ENCODE measurements at places on chromosomes 12 and 14.

DNA sequence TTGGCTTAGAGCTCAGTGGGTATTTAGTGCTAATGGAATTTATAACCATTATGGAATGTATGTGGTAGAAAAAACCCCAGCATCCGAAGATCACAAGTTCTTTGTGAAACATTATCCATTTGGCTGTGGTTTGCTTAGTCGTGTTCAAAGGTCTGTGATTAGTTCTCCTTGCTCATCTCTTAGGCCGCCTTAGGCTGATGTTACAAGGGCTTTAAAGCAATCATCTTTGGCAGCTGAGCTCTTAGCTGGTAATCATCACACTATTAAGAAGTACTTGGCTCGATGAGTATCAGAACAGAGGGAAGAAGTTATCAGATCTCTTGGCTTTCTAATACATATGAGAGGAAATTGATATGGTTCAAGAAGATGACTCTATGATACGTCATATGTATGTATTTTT, 124.1 kb upstream of the E2F7 start:
- DNase-seq: no peak

DNA sequence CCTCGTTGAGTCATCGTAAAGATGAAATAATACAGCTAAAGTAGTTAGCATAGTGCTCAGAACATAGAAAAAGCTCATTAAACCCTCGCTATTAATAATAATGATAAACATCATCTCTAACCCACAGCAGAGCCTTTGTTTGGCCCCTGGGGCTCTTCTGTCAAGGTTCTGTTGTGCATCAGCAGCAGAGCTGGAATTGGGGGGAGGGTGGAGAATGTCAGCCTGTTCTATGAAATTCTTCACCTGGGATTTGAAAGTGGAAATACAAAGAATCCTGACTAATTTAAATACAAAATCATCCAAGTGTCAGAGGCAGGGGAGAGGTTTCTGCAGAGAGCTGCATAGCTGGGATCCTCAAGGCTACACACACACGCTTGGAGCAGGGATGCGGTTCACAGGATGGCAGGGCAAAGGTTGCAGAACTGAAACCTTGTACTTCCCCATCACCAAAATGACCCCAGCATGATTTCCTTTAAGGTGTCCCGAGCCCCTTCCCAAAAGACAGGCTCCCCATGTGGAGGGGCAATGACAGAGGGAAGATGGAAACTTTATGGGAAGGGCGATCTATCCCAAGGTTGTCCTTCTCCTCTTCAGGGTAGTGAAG, 71.8 kb downstream of the DAD1 start:
- DNase-seq: no peak

DNA sequence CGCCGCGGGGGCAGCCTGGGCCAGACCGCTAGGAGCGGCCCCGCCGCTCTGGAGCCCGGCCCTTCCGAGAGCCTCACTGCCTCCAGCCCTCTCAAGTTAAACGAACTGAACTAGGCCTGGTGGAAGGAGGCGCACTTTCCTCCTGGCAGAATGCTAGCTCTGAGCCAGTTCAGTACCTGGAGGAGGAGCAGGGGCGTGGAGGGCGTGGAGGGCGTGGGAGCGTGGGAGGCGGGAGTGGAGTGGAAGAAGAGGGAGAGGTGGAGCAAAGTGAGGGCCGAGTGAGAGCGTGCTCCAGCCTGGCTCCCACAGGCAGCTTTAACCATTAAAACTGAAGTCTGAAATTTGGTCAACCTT, 5.3 kb downstream of the LTB4R start:
- DNase-seq: no peak

GRCh38 chr14:92486881-92487280, 26.7 kb upstream of the RIN3 start:
- DNase-seq: no peak

DNA sequence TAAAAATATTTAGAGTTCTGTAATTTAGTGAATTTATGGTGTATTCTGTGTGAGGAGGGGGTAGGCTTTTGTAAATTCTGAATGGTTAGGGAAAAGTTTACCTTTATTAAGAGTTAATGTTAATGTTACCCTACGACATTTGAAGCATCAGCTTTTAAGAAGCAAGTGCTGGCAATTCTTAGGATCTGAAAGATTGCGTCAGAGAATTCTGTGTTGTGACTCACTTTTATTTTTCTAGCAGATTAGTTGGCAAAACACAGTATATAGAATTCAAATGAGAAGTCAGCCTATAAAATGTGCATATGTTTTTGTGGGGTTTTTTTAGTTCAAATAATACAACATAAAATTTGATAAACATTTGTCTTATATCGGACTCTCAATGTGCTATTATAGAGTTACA, 97.6 kb downstream of the RAD52 start:
- no peak for DNase-seq

- DNase-seq: no peak
Measured at GRCh38 chr12:92602930-92603623, 99.7 kb upstream of the PLEKHG7 start.

GRCh38 chr14:96275177-96276112, 19.4 kb downstream of the BDKRB1 start:
- peak; percentile 25 for DNase-seq

GRCh38 chr12:102691773-102692555, 211.6 kb upstream of the IGF1 start:
- DNase-seq: no peak

- no peak for DNase-seq
Measured at GRCh38 chr14:71198687-71199086, 291.4 kb downstream of the PCNX1 start.

GRCh38 chr14:99645545-99646505, 896 bp downstream of the HHIPL1 start:
- DNase-seq: no peak

- DNase-seq: no peak
Measured at GRCh38 chr14:103122947-103123633, at the start of gene TNFAIP2. TSS of gene TNFAIP2 (plus strand) at chr14:103123461. CDS start at chr14:103126458, 2,997 bp downstream.

GRCh38 chr12:53498235-53498630, 1.0 kb downstream of the MAP3K12 start:
- no peak for DNase-seq

DNA sequence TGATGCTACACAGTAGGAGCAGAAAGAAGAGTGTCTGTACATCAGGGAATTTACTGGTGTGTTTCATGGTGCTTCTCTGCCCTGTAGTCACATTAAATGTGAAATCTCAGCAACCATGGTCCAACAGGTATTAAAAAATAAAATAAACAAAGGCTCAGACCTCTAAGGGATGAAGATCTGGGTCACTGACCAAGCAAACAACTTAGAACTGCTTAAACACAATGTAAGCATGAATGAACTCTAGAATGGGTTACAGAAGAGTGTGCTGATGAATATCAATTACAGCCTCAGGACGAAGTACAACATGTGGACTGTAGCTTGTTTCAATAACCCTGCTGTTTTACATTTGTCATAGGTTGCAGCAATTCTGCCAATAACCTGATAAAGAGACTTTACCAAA, 47.4 kb downstream of the SLC35F4 start:
- no peak for DNase-seq

DNA sequence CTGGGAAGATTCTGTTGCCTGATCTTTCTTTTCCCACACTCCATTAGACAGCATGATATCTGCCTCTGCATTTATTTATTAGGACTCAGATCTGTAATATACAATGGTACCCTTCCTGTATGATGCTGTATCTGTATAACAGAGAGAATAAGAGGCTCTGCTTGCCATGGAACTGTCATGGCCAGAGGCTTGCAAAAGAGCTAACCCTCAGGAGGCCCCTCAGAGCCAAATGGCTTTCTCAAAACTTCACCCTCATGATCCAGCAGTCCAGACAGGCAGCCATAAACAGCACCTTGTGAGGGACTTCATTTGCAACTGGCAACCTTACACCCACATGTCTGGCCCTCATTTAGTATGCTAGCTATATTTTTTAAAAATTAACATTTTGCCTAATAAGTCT, 57.6 kb downstream of the TMEM30B start:
- no peak for DNase-seq

GRCh38 chr12:61412201-61412600, 848.0 kb upstream of the USP15 start:
- DNase-seq: no peak

DNA sequence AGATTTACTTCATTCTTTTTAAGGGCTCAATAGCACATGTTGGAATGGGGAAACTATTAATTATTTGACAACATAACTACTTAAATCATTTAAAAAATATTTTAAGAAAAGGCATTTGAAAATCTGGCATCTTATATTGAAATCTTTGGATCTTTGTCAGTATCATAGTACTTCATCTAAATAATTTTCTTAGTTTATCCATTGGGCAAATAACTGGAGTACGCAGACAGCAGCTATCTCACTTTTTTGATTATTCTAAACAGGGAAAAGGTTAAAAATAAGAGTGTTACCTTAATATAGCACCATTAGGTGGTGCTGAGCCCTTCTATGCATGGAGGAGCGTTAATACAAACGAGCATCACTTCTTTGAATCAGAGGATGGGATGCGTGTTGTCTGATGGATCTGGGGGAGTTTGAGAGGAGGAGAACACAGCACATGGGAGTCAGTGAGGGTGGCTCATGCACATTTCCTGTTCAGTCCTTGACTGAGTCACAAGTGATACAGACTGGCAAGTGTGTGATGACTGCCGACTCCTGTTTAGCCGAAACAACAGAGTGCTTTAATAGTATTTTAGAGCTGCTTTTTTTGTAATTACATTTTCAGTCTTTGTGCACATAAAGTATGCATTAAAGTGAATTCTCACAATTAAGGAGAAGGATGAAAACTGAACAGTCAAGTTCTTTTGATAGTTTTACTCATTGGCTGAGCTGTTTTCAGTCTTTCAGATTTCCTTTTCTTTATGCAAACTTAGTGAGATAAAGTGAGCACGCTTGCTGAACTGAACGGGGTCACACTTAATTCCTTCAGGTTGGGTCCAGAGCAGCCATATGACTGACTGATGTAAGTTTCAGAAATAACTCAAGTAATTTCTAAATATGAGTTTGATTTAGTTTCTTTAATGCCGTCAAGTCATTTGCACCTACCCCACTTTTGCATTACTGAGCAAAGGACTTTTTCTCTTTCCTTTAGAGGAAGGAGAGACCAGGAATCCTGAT, 92.7 kb downstream of the DIP2B start:
- DNase-seq: no peak

- no peak for DNase-seq
Measured at GRCh38 chr14:32633224-32633859, 304.2 kb downstream of the AKAP6 start.

DNA sequence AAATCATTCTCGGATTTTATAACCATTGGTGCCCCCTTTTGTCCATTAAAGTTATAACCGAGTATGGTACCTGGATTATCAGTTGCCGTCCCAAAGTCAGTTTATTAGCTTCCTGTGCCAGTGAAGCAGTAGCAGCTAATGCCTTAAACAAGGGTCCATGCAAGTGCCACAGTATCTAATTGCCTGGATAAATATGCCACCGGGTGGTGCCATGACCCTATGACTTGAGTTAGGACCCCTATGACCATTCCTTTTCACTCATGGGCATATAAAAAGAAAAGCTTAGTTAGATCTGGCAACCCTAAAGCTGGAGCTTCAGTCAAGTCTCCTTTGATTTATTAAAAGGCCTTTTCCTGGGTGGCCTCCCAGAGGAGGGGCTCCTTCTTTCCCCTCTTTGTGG, 1314.6 kb downstream of the TMEM121 start:
- no peak for DNase-seq

DNA sequence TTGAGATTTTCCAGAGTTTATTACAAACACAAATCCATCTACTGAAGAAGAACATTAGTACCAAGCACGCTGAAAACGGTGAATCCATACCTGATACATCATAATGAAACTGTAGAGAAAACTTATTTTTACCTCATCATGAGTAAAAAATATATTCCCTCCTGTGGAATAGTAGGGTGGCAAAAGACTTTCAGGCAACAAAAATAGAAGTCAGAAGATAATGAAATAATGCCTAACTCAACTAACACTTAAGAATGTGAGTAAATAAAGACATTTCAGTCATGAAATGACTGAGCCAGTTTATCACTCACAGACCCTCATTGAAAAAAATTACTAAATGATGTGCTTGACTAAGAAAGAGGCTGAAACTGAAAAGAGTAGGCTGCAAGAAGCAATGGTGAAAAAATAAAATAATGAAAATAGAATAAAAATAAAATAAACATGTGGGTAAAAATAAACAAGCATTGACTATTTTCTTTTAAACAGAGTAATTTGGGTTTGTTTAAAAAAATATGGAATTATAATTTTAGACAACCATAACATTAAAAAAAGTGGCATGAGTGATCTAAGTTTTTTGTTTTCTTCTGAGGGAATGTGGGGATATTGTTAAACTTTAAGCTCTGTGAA, 148.6 kb downstream of the ASCL1 start:
- no peak for DNase-seq

DNA sequence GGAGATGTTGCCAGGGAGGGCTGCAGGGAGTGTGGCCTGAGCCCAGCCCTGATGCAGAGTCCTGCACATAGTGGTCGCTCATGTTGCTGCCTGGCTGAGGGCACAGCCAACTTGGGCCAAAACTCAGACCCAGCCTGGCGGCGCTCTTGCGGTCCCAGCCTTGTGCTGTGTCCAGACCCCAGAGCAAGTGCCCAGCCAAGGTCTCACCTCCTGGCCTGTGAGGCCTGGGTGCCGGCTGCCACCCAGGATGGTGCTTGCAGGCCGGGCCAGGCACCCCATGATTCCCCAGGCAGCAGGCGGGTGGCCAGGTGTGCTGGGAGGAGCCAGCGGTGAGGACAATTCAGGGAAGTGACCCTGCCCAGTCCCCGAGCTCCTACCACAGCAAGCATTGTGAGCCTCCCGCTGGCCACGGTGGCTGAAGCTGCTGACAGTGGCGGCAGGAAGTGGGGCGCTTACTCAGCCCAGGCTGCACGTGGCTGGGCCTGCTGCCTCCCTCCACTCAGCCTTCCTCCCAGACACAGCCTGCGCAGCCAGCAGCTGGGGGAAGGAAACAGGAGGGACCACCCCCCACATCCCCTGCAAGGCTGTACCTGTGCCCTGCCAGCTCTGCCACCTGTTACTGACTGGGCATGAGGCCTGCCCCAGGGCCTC, 17.7 kb upstream of the PGF start:
- DNase-seq: no peak

GRCh38 chr12:28026701-28027100, 54.2 kb upstream of the PTHLH start:
- no peak for DNase-seq

- no peak for DNase-seq
Measured at GRCh38 chr12:15520844-15521243, 198.5 kb downstream of the PTPRO start.

DNA sequence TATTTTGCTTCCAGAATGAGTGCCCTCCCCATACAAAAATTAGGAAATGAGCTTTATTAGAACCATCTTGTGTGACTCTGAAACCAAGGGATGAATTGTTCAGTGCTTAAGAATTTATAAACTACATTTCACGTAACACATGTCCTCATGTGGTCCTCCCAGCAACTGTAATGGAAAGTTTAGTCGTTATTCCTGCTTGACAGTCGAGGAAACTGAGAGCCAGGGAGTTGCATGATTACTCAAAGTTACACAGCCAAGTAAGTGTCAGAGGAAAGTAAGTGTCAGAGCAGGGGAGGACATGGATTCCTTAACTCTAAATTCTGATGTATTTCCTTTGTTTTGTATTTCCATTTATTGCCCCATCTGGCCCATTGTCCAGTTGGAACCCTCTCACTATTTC, 453.9 kb downstream of the FUT8 start:
- DNase-seq: no peak

- no peak for DNase-seq
Measured at GRCh38 chr14:78122436-78122835, 47.7 kb upstream of the NRXN3 start.

Data from effector memory CD4-positive, alpha-beta T cell (primary cell).